ENCODE measurements at places on chromosomes 2 and 18. TPM values are rescaled to one million over a fixed set of nuclear protein-coding genes. Genes with fewer than 3 reads are reported as not detected.

The PMAIP1 gene
- 24.2 TPM for total RNA-seq

The LBH gene
- total RNA-seq, result 163 TPM

The IKZF2 gene
- total RNA-seq, result 2.1 TPM

The LRP2 gene
- 0.13 TPM for total RNA-seq

GRCh38 chr2:196566961-196567666 is 72.4 kb upstream of the CCDC150 start:
- H3K27ac ChIP-seq, result no peak overlapping the region
- no peaks in the 10 kb centered on the region for H3K36me3 ChIP-seq
- H3K4me1 ChIP-seq, result no peaks in the 10 kb centered on the region
- H3K27me3 ChIP-seq, result no peaks in the 10 kb centered on the region

DNA sequence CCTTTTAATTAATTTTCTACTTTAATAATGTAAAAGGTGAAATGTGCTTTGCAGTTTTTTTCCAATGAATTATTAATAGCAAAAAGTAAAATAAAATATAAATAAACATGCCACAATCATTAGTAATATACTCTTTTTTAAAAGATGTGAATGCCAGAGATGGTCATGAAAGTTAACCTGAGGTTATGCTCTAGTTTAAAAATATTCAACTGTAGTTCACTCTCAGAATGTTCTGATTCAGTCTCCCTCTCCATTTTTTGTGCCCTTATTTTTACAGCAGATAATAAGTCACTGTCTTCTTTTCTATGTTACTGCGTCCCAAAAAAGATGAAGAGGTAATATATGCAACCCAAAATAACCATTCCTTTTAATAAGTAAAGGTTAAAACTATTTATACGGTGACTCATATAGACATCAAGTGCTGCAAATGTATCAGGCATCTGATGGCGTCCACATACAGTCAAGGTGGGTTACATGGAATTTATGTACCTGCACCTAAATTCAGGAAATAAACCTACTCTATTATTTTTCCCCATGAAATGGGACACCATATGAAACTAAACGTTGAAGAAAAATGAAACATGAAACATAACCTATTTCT is 153.6 kb upstream of the ZNF804A start:
- no peaks in the 10 kb centered on the region for H3K27me3 ChIP-seq
- no peaks in the 10 kb centered on the region for H3K36me3 ChIP-seq
- H3K27ac ChIP-seq, result no peak overlapping the region
- DNase-seq, result no peak
- H3K4me3 ChIP-seq, result no peak overlapping the region

DNA sequence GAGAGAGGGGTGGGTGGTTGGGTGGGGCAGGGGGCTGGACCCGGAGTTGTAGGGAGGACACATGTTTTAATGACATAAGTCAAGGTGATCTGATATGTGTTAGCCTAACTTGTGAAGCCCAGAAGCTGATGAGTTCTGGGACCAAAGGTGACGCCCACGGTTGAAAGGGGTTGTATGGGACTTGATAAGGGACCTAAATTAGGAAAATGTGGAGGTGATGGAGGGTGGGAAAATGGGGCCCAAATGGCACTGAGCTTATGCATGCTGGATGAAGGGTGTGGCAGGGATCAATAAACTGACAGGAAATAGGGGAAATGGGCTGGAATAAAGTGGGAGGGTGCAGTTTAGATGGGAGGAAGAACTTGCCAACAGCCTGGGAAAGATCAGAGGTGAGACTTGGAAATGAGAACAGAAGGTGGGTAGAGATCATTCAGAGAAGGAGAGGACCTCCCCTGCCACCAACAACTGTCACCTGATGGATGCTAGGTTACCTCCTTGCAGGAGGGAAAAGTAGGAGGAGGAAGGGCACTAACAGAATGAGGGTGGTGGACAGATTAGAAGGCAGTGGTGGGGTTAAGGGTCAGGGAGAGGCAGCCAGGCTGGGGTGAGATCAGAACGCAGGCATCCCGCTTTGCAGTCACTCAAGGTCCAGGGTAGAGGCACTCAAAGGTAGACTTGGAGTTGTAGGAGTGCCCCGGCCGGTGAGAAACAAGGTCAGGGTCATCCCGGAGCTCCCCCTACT is 15.3 kb downstream of the WNT10A start:
- peaks cover 87% of the 10 kb centered on the region for H3K27me3 ChIP-seq
- H3K27ac ChIP-seq, result no peak overlapping the region
- no peaks in the 10 kb centered on the region for H3K36me3 ChIP-seq
- H3K4me3 ChIP-seq, result no peak overlapping the region

- no peaks in the 10 kb centered on the region for H3K27me3 ChIP-seq
- H3K4me3 ChIP-seq, result no peak overlapping the region
Measured at GRCh38 chr2:35428548-35428947, 927.0 kb upstream of the CRIM1 start.

DNA sequence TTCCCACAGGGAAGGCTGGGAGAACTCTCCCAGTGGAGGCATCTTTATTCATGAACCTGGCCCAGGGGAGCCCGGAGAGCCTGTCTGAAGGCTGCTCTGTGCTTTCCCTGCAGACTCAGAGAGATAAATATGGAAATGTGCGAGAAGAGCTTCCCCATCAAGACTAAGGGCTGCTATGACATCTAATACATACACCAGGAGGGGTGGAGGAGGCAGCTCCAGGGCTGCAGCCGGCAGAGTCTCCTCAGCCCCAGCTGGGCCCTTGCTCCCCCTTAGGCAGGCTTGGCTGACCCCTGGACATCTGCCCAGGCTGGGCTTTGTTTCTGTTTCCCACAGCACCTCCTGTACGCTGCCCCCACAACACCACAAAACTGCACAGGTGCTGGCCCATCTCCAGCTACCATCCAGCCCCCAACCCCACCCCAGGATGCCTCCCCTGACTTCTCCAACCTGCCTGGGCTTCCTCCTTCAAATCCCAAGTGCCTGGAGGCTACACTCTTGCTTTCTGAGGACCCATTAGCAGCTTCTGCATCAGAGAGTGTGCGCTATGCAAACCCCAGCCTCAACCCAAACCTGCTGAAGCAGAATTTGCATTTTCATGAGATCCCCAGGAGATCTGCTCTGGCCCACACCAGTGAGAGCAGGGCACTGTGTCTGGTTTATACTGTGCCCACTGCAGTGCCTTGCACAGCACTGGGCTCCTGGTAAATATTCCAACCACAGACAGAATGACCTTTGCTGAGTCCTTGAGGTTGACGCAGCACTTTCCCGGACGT is 96.8 kb downstream of the VSNL1 start:
- no peak overlapping the region for H3K27ac ChIP-seq
- H3K4me1 ChIP-seq, result no peaks in the 10 kb centered on the region
- no peak for DNase-seq
- no peak overlapping the region for H3K4me3 ChIP-seq
- H3K36me3 ChIP-seq, result no peaks in the 10 kb centered on the region

DNA sequence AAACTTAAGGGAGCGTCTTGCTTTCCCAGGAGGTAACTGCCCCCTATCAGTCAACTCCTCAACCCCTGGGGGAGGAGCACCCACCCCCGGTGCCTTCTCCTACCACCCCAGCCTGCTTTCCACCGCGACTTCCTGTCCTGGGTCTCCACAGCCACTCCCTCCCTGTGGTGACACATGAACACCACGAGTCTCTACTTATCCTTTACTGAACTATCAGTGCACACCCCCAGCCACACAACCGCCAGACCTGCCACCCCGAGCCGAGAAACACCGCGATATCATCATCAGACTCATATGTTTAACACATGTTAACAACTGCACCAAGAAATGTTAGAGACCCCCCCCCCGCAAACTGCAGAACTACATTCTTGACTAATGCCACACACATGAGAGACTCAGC is 43.3 kb downstream of the LONRF2 start:
- no peak for DNase-seq
- no peak overlapping the region for H3K4me3 ChIP-seq
- H3K4me1 ChIP-seq, result no peaks in the 10 kb centered on the region
- H3K27ac ChIP-seq, result no peak overlapping the region

- no peaks in the 10 kb centered on the region for H3K4me1 ChIP-seq
- no peaks in the 10 kb centered on the region for H3K27me3 ChIP-seq
- H3K4me3 ChIP-seq, result no peak overlapping the region
Measured at GRCh38 chr2:79359419-79359818, 153.4 kb upstream of the CTNNA2 start.

DNA sequence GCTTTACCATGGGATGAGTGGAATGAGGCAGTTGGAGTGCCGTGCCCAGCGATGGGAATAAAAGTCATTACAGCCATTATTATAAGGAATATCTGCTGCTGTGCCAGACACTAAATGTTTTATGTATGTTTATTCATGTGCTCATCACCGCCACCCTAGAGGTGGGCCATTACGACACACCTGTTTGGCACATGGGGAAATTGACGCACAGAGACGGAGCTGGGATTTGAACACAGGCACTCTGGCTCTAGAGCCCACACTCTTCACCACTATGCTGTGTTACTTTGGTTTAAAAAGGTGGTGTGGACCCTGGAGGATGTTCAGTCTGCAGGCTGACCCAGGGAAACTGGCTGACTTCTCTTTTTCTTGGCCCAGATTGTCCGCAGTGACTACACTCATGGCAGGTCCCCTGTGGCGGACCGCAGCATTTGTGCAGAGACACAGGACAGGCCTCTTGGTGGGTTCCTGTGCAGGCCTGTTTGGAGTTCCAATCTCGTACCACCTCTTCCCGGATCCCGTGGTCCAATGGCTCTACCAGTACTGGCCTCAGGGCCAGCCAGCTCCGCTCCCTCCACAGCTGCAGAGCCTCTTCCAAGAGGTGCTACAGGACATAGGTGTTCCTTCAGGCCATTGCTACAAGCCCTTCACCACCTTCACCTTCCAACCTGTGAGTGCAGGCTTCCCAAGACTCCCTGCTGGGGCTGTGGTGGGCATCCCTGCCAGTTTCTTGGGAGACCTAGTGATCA is 1.6 kb downstream of the TMEM177 start:
- peaks cover 8% of the 10 kb centered on the region for H3K4me1 ChIP-seq
- H3K4me3 ChIP-seq, result no peak overlapping the region
- no peaks in the 10 kb centered on the region for H3K27me3 ChIP-seq
- H3K27ac ChIP-seq, result no peak overlapping the region
- DNase-seq, result no peak
- H3K36me3 ChIP-seq, result peaks cover 10% of the 10 kb centered on the region

DNA sequence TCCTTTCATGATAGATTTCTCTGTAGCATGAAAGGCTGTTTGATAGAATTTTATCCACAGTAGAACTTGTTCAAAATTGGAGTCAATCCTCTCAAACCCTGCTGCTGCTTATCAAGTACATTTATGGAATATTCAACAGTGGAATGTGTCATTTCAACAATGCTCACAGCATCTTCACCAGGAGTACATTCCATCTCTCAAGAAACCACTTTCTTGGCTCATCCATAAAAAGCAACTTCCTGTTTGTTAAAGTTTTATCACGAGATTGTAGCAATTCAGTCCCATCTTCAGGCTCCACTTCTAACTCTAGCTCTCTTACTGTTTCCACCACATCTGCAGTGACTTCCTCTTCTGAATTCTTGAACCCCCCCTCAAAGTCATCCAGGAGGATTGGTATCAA is 29.4 kb downstream of the PDCL3 start:
- DNase-seq, result no peak
- no peaks in the 10 kb centered on the region for H3K36me3 ChIP-seq
- no peaks in the 10 kb centered on the region for H3K27me3 ChIP-seq

DNA sequence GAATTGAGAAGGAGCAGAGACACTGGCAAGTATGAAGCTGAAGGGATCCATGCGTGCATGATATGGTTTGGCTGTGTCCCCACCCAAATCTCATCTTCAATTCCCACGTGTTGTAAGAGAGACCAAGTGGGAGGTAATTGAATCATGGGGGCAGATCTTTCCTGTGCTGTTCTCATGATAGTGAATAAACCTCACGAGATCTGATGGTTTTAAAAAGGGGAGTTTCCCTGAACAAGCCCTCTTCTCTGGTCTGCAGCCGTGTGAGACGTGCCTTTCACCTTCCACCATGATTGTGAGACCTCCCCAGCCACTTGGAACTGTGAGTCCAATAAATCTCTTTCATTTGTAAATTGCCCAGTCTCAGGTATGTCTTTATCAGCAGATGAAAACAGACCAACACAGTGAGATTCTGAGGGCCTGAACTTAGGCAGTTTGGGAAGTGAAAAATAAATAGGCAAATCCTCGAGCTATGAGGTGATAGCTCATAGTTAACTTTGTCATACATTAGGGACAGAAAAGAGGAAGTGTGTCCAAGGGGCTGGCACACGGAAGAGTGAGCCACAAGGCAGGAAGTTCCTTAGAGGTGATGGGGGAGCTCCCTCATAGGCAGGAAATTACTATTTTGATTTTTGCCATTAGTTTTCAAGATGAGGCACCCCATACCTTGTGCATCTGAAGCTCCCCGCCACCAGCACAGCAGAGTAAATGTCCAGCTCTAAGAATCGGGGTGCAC is 658.8 kb upstream of the ID2 start:
- H3K27me3 ChIP-seq, result no peaks in the 10 kb centered on the region
- no peak for DNase-seq
- no peaks in the 10 kb centered on the region for H3K4me1 ChIP-seq
- H3K36me3 ChIP-seq, result no peaks in the 10 kb centered on the region
- H3K4me3 ChIP-seq, result no peak overlapping the region
- H3K27ac ChIP-seq, result no peak overlapping the region

DNA sequence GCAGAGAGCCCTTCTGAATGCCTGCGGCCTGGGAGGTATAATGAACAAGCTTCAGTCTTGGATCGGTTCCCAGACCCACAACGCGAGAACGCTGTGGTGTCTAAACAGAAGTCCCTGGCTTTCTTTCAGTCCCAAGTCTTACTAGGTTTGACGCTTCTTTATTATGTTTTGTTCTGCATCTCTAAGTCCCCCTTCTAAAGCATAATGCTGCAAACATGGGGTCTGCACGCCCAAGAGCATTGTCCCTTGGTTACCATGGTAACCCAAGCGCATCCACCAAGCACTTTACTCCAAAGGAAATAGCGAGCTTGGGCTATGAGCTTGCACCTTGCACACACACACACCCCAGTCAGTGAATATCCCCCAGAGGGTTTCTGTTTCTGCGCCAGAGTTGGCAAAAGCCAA is 193.7 kb downstream of the INO80D start:
- H3K4me3 ChIP-seq, result no peak overlapping the region
- peaks cover 5% of the 10 kb centered on the region for H3K4me1 ChIP-seq
- H3K27me3 ChIP-seq, result peaks cover 2% of the 10 kb centered on the region
- H3K36me3 ChIP-seq, result no peaks in the 10 kb centered on the region
- peak; percentile 49 for DNase-seq

GRCh38 chr2:134762508-134762907 is 43.7 kb upstream of the TMEM163 start:
- no peak overlapping the region for H3K4me3 ChIP-seq
- no peaks in the 10 kb centered on the region for H3K27me3 ChIP-seq
- no peak overlapping the region for H3K27ac ChIP-seq
- DNase-seq, result no peak
- no peaks in the 10 kb centered on the region for H3K36me3 ChIP-seq
- H3K4me1 ChIP-seq, result no peaks in the 10 kb centered on the region

- no peak for DNase-seq
- H3K36me3 ChIP-seq, result no peaks in the 10 kb centered on the region
- no peak overlapping the region for H3K27ac ChIP-seq
- H3K4me3 ChIP-seq, result no peak overlapping the region
- peaks cover 13% of the 10 kb centered on the region for H3K4me1 ChIP-seq
- no peaks in the 10 kb centered on the region for H3K27me3 ChIP-seq
Measured at GRCh38 chr18:67728364-67728763, 211.8 kb upstream of the DSEL start.

Data from SJSA1 (cell line).